ENCODE measurements at places on chromosomes 7 and 10.

DNA sequence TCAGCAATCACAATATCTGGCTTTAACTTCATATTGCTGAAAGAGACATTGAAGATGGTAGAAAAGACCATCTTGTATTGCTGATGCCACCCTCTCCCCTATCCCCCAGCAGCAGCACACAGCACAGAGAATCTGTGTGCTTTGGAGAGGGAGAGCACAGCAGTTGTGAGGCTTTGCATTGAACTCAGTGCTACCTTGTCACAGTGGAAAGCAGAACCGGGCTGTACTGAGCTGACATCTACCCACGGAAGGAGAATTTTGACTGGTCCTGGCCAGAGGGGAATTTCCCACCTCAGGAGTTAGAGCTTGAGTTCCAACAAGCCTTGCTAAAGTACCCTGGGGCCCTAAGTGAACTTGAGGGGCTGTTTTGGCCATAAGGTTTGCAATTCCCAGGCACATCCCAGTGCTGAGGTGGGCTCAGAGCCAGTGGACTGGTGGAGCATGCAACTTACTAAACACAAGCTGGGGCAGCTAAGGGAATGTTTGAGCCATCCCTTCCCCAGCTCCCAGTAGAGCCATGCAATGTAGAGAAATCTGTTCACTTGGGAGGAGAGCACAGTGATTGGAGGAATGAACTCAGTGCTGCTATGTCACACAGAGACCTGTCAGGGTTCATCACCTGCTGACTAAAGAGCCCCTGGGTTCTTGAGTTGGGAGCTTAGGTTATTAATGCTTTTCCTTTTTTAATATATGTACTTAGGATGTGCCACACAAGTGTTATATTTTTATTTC, 62.1 kb downstream of the OR13A1 start:
- no peak for DNase-seq

- DNase-seq = no peak
Measured at GRCh38 chr10:4306871-4307270, 519.1 kb upstream of the AKR1E2 start.

GRCh38 chr7:159126311-159127260, 18.1 kb downstream of the VIPR2 start:
- no peak for DNase-seq

DNA sequence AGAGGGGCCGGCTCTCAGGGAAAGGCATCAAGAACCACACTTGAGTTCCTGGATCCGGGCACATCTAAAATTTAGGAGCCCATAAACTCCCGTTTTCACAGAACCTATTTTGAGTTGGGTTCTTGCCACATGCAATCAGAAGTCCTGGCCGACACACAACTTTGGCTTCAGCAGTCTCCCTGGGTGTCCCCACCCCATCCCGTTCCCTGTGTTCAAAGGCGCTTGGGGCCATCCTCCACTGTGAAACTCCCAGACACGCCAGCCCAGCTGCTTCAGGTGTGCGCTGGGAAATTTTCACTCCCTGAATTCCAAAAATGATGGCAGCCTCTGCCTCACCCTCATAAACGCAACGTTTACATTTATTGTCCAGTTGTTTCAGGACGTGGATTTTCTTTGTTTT, 8.4 kb upstream of the ZFAND2A start:
- DNase-seq = no peak

DNA sequence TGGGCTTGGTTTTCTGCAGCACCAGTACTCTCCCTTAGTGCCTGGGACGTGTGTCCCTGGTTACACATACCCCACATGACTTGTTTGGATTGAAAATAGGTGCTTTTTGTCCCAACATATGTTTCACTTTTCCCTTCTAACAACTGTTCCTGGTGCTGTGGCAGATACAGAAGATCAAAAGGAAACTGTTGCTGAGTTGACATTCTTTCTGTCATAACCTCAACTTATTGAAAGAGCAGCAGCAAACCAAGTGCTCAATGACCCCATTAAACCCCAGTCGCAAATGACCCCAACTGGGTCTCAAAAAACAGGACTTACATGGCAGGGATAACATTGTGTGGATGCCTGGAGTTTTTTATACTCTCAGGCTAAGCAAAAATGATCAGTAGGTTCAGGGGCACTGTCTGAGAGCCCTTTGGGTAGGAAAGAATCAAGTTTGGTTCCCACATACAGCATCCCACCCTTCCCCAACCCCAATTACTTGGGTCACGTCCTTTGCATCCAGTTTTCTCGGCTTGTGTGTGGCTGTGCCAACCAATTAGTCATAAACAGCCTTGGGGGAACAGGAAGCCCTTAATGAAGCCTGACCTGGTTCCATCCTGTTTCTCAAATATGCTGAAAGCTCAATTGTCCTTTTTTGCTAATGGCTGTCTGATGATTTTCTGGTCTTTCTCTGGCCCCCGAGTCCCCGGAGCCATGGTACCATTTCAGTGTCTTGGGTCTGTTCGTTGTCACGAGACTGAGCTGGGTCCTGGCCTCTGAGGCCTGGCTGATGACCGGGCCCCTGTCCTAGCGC, 4.9 kb downstream of the HKDC1 start:
- DNase-seq = peak; percentile 21

GRCh38 chr7:12477620-12478019, 74.0 kb upstream of the VWDE start:
- DNase-seq = no peak

DNA sequence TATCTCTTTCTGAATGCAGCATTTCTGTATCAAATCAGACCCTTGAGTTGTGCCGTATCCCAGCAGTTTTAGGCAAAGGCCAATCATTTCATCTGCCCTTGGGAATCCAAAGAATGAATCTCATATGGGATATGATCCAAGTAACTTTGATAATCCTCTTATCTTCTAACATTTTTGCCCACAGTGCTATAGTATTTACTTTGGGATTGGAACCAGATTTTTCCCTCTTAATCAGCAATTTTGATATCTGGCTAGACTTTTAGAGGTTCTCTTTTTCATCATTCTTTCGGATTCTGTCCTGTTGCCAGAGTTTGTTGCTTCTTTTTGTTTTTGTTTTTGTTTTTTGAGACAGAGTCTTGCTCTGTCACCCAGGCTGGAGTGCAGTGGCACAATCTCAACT, 118.0 kb downstream of the NRF1 start:
- DNase-seq = no peak

DNA sequence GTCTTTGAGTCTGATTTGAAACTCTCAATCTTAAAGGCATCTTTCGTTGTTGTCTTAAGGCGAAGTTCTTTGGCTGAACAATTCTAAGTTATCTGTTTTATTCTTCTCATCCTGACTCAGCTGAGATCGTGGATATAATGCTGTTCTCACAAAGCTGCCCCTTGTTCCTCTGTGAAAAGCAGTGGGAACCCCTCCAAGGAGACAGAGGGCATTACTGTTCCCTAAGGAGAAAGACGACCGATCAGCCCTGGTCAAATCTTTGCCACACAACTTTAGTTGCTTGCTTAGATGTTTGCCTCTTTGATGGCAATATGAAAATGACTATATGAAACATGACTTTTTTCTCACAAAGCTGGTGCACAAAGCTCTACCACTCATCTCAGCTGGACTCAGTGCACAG, 1016.7 kb downstream of the REEP3 start:
- DNase-seq = no peak

DNA sequence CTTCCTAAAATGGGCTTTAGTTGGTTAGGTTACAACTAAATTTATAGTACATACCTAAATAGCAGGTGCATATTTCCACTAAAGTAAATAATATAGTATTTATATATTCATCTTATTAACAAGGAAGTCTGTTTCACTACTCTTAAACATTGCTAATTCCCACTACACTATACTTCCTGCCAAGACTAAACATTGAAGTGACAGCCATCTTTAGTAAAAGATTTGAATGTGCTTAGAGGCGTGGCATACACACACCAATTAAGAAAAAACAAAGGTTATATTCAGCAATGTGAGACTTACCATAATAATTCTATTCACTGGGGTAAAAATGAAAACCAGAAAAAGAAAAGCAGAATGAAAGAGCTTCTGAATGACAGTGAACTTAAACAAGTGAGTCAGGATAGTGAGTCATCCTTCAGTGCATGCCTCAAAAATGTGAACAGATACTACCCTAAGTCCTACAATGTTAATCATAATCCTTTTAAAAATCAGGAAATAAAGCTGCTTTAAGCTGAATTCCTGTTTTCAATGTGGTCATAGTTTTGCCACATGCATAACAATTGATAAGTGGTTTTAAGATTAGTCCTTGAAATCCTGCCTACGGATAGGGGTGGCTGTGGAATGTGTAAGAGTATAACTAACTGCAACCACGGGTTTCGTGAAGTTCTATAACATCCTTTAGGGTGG, 59.4 kb downstream of the USP6NL start:
- DNase-seq = peak; percentile 94

Data from fibroblast of villous mesenchyme (primary cell).